ENCODE measurements at places on chromosomes 3 and 15.

GRCh38 chr15:81280696-81281455 lies 43.1 kb downstream of the STARD5 start:
- DNase-seq: no peak

- DNase-seq: no peak
Measured at GRCh38 chr3:49868862-49869466, 742 bp downstream of the CAMKV start.

DNA sequence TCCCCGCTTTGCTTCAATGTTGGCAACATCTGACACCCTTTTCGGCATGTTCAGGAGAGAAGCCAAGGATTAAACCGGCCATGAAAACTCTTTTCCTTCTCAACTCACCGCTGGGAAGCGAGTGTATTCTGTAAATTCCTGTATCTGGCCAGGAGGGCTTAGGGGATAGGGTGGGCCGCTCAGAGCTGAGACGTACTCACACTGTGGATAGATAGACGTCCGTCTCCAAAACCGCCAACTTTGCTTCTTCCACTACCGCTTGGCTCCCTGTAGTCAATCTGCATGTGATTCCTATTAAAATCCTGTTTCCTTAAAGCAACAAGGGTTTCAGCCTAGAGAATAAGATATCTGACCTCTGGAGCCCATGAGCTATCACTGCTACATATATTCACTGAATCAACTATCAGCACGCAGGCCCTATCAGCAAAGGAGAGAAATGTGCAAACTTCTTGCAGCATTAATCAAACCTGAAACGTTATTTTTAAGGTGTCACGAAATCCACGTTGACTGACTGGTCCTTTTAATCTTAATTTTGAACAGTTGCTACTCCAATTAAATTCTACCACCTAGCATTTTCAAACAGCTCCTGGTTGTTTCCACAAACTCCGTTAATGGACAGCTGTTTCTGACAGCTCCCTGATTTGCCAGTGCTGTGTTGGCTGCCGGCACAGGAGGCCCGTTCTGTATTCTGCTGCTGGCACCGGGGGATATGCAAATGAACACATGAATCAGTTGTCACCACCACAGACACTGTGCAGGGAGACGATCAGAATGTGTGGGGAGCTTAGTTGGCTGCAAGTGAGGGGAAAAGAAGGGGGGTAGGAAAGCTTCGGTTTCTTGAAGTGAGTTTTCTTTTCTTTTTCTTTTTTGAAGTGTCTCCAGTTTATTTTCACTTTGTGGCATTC lies 438.9 kb upstream of the ARRDC4 start:
- DNase-seq: no peak

- no peak for DNase-seq
Measured at GRCh38 chr3:133843634-133844033, 38.0 kb downstream of the SRPRB start.

DNA sequence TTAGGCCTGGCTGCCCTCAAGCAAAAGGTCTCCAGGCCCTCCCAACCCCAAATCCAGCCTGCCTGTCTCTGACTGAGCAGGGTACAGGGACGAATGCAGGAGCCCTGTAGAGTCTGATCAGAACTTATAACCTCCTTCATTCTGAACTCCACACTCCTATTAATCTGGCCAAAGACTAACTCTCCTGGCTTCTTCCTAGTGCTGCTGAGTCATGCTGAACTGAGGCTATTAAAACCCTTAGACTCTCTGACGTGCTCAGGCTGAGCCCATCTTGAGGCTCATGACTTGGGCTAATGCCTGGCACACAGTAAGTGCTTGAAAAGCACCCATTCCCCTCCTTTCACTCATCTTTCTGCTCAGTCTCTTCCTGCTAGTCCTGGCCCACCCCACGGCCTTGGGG lies 81.9 kb downstream of the NUP210 start:
- DNase-seq: no peak

GRCh38 chr3:143207338-143207961 lies 87.9 kb downstream of the CHST2 start:
- DNase-seq: no peak
